NK-92 treated with Interleukin-12 subunit alpha and Interleukin-12 subunit beta, amount 100 ng/mL, for 24 hours (cell line): ENCODE measurements at places on chromosomes 16 and 17.

GRCh38 chr16:25006504-25007056 lies 8.6 kb downstream of the ARHGAP17 start:
- DNase-seq = no peak

DNA sequence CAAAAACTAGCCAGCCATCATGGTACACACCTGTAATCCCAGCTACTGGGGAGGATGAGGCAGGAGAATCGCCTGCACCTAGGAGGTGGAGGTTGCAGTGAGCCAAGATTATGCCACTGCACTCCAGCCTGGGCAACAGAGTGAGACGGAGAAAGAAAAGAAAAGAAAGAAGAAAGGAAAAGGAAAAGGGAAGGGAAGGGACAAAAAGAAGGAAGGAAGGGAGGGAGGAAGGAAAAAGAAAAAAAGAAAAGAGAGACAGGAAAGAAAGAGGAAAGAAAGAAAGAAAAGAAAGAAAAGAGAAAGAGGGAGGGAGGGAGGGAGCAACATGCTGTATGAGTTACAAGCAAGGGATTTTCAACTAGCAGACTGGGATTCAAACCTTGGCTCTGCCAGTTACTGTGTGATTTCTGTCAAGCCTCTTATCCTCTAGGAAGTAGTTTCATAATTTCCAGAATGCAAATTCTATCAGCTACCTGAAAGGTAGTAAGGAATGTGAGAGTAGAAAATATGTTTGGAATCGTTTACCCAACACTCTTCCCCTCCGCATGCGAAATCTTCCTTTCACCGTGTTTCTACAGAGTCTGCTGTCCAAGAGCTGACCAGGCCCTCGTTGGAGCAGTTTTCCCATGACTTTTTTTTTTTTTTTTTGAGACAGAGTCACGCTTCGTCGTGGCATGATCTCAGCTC lies 43.4 kb downstream of the VPS53 start:
- no peak for DNase-seq

- DNase-seq = no peak
These were observed 36.9 kb downstream of the SOST start for GRCh38 chr17:43721537-43722268.

- no peak for DNase-seq
These were observed 84.9 kb downstream of the MGAT5B start for GRCh38 chr17:76953066-76953465.

- DNase-seq = no peak
These were observed 6.9 kb downstream of the IFT20 start for GRCh38 chr17:28328325-28328724.

GRCh38 chr16:12543700-12544476 lies 259.8 kb downstream of the CPPED1 start:
- no peak for DNase-seq

DNA sequence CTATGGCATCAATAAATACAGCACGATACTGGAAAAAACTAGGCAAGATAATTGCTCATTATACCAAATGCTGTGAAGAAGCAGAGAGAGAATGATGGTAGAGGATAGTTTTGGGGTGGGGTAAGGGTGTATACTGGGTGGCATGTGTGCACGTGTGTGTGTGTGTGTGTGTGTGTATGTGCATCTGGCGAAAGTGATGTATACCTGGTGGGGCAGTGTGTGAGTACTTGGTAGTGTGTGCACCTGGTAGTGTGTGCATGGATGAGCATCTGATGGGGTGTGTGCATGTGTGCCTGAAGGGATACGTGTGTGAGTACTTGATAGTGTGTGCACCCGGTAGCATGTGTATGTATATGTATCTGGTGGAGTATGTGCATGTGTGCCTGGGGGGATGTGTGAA lies 347.3 kb downstream of the CPPED1 start:
- DNase-seq = no peak

- DNase-seq = no peak
These were observed 3.6 kb upstream of the ALOX12B start for GRCh38 chr17:8091033-8091687.

- no peak for DNase-seq
These were observed 42.0 kb upstream of the KCNJ2 start for GRCh38 chr17:70127221-70127873.

DNA sequence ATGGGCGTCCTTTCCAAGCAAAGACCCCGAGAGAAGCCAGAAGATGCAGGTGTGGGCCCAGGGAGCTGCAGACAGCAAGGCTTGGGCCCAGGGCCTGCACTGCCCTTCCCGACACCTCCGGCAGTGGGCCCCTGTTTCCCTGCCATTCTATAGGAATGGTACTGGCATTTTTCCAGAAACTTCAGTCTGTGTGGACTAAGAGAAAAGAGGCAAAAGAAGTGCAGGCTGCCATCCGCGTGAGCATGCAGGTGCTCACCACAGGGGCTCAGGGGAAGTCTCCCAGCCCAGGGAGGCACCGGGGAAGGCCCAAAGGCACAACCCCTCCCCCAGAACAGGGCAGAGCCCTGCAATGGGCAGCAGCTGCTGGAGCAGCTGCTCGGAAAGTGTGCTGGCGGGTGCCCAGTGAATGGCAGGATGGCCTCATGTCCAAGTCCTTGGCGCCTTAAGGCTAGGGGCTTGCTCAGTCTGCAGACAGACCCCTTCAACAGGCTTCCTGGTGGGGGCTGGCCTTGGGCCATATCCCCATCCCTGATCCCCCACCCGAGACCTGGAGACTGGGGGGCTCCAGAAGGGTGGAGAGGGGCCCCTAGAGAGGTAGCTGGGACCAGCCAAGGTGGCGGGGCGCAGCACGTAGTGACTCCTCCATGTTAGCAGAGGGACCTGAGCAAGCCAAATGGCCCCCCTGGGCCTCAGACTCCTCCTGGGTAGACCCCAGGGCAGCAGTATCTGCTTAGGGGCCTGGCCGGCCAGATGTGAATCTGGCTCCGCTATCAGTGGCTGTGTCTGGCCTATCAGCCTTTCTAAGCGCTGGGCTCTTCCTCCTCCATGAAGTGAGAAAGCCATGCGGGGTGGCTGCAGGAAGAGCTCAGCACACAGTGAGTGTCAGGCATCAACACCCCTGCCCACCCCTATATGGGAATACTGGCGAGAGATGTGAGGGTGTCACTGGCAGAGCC lies 6.7 kb upstream of the TPPP3 start:
- no peak for DNase-seq

DNA sequence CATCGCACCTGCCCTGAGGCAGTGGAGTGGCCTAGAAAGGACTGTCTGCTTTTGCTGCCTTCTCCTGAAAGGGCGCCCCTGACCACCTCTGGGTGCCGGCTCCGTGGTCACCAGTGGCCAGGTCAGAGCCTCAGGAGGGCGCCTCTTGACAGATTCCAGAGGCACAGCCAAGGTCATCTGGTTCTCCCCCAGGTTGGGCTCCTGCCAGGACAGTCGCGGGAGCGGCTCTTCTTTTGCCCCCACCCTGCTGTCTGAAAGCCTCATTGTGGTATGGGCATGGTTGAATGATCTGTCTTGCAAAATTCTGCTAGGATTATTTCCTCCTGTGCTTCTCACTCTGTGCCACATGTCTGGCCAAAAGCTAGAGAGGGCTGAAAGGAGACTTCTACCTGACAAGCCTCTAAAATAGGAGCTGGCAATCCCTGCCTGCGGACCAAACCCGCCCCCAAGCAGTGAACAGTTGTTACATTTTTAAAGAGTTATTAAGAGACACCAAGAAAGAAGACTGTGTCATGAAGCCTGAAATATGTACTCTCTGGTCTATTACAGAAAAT lies 82.8 kb downstream of the SNX29 start:
- no peak for DNase-seq

DNA sequence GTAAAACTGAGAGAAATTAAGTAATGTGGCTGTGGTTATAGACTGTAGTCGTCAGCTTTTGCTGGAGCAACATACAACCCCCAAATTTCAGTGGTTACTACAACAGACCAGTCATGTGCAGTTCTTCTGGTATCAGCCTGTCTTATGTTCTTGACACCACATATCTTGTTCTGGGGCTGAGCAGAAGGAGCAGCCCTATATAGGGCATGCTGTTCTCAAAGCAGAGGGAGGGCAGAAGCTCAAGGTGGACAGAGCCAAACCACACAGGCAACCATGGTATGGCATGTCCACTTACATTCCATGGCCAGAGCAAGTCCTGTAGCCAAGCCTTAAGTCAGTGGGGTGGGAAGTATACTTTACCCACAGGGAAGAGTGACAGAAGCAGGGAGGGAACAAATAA lies 7.7 kb downstream of the PRKAR1A start:
- no peak for DNase-seq

DNA sequence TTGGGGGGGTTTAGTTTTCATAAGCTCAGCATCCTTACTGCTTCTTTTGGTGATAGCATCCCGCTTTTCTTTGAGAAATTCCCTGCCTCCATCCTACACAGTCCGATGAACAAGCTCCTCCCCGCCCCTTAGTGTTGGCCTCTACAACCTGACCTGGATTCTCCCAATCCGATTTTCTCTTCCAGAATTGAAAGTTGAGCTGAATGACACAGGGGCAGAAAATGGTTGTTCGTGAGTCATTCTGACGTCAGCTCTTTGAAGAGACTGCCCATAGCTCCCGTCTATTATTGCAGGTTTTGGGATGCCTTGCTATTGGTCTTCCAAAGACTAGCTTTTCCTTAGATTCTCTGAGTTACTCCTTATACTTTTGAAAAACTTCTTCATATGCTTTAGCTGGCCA lies 279.7 kb downstream of the SLC39A11 start:
- DNase-seq = no peak

GRCh38 chr17:69574257-69575197 lies 160.0 kb downstream of the MAP2K6 start:
- DNase-seq = no peak

DNA sequence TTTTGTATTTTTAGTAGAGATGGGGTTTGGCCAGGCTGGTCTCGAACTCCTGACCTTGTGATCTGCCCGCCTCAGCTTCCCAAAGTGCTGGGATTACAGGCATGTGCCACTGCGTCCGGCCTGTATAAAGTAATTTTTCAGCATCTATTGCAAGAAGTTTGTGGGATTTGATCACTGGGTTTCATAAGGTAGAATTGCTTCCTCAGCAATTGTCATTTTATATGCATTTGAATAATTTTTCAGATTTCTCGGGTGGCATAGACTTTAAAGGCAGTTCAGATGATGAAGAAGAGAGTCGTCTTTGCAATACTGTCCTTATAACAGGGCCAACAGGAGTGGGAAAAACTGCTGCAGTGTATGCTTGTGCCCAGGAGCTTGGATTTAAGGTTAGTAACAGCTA lies 37.0 kb downstream of the TEFM start:
- no peak for DNase-seq

DNA sequence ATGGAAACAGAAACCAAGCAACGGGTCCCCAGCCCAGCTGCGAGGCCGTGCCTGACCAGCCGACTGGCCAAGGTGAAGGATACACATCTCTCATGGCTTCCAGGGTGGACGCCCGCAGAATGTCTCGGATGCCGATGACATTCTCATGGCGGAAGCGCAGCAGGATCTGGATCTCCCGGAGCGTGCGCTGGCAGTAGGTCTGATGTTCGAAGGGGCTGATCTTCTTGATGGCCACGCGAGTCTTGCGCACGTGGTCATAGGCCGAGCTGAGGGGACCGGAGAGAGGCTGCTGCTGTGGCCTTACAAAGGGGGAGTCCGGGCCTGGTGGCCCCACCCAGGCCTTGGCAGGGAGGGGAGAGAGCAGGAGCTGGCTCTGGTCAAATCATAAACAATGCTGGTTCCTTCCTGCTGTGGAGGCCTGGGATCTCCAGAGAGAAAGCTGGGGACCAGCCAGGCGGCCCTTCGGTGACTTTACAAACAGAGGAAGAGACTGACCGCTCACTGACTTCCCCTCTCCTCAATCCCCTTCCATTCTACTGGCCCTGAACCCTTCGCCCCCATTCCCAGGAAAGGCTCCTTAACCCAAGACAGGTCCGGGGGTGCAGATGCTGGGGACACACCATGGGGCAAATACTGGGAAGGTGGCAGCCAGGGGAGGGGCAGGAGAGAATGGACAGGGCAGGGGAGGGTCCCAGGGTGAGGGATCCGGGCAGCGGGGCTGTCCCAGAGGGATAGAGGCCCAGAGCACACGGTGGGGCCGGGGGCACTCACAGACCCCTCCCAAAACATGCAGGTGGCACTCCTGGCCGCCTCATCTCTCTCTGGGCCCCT lies 1.1 kb downstream of the MAPK3 start:
- DNase-seq = no peak

DNA sequence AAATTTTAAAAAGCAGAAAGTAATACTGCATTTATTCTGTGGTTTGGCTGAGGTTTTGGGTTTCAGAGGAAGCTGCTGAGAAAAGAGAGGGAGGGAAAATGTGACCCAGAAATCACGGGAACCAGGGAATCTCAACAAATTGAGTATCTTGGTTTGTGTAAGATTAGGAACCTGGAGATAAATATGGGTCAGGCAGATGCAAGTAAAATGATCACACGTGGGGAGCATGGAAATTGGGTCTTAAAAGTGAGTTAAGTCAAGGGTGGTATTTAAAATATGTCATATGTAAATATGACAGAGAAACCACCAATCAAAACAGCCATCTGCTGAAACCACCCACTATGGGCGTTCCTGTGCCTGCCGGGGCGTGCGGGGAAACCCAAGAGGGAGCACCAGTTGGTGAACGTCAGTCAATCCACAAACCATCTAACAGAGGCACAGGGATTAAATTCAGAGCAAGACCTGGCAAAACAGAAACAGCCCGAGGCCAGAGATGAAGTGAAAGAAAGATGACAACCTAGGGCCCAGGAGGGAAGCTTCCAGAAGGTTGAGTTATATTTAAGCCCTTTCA lies 33.4 kb downstream of the CDH13 start:
- DNase-seq = no peak

DNA sequence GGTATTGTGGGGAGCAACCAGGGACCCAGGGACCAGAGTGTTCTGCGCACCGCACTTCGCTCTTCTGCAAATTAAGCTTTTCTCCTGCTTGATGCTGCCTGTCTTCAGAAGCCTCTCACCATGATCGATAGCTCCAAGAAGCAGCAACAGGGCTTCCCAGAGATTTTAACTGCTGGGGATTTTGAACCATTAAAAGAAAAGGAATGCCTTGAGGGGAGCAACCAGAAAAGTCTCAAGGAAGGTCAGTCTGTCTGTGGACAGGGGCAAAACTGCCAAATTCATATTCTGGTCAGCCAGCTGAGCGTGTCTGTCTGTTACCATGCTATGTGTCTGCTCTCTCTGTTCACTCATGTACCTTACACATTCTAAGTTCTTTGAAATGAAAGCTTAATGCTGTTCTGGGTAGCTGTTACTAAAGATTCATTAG lies 115.7 kb downstream of the MRTFB start:
- DNase-seq = no peak

GRCh38 chr17:35022536-35023063 lies 40.9 kb downstream of the RFFL start:
- DNase-seq = peak; percentile 78

- no peak for DNase-seq
These were observed 66.9 kb upstream of the ATF7IP2 start for GRCh38 chr16:10318798-10319500.

DNA sequence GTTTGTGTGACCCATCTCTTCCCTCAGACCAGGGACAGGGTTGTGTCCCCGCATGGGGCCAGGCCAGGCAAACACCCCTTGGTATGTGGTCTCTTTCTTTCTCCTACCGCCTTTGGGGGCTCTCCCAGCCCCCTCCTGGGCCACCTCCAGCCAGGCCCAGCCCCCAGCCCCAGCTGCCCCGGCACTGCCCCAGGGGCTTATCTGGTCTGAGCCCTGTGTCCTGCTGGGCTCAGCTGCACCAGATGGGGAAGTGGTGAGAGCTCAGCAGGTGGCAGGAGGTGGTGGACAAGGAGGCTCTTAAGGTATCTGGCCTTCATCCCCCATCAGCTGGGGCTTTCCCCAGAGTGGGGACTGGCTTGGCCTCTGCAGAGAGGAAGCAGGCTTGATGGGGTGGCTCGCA lies 8.7 kb downstream of the ADAM11 start:
- DNase-seq = no peak

- DNase-seq = no peak
These were observed 59.0 kb upstream of the CACNG5 start for GRCh38 chr17:66775881-66776400.
